ENCODE measurements at places on chromosomes 5 and 9. TPM values are rescaled to one million over a fixed set of nuclear protein-coding genes. Genes with fewer than 3 reads are reported as not detected.

Gene PRLR
- polyA plus RNA-seq = not detected

DNA sequence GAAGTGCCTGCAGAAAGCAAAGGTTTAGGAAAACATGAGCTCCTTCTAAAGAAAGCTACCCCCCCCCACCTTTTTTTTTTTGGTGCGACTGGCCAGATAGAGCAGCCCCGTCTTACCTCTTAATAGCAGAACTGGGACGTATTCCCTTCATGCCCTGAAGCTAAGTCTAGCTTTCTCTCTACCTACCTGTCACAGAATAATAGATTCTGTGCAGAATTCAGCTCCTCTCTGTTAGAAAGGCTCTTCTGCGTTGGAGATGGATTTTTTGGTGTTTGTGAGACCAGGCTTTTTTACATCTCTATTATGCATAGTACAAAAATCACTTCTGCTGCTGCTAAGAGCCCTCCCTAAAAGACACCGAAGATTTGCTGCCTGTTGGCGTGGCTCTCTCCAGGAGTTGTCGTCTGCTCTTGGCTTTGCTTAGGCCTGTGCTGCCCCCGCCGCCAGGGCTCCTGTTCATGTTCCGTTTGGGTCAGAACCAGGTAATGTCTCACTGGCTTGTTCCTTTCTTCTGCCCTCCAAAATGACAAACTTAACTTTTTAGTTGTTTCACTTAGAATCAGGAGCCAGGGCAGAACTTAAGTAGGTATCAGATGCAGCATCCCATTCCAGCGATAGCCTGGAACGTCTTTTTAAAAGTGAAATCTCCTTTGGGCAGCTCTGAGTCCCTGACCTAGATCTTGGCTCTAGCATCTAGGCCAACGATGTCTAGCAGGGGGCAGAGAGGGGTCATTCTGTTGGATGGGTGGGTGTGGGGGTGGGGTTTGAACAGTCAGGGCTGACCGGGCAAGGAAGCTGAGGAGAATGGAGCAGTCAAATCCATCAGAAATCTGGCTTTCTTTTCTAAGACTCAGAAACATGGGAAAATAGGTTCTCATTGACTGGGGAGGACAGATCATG lies 2.5 kb downstream of the TRIO start:
- DNase-seq = no peak

DNA sequence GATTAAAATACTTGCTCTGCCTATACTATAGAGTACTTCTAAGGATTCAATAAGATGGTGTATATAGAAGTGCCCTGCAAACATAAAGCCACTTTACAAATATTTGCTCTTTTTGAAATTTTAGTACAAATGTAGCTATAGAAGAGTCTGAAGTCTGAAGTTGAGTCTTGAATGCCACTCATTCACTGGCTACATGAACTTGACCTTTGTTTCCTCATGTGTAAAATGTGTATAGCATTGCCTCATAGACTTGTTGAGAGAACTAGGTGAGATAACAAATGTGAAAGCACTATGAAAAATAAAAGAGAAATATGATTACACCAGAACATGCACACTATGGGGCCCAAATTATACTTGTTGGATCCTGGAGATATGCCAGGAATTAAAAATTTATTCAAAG lies 244.7 kb downstream of the SEC61B start:
- DNase-seq = no peak

- DNase-seq = no peak
Measured at GRCh38 chr5:79005151-79005550, 20.0 kb upstream of the ARSB start.

- DNase-seq = no peak
Measured at GRCh38 chr5:131430794-131431193, 166.9 kb downstream of the CDC42SE2 start.

Gene FOXI1
- not detected for polyA plus RNA-seq

Gene INSL6
- polyA plus RNA-seq = not detected

GRCh38 chr5:95262933-95263660 lies 21.8 kb downstream of the MCTP1 start:
- DNase-seq = no peak

Gene TTC16
- 7.1 TPM for polyA plus RNA-seq

DNA sequence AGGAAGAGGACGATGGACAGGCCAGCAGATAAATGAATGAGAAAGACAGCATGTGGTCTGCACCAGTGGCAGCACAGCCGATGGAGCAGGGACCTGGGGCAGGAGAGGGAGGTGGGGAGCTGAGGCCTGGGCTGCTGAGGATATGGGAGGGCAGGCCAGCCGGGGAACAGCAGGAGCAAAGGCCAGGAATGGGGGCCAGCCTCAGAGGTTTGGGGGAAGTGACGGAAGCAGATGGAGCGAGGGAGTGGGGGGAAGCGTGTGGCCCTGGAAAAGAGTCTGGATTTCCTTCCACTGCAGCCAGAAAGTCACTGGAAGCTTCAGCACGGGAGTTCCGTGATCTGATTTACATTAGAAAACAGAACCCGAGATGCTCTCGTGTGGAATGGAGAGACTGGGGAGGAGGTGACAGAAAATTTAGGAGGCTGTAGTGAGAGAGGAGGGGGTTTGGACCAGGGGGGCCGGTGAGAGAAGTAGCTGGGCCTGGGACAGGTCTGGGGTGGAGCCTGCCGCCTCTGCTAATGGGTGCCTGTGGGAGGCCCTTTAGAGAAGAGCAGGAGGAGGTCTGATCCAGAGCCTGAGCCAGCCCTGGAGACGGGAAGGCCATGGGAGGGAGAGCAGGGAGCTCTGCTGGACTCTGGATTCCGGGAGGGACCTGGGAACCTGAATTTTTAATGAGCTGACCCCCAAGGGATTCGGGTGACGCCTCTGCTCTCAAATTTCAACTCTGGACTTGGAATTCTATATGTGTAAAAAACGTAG lies 65.4 kb downstream of the TSPAN17 start:
- no peak for DNase-seq

GRCh38 chr5:93721511-93721910 lies 19.9 kb downstream of the POU5F2 start:
- DNase-seq = no peak

DNA sequence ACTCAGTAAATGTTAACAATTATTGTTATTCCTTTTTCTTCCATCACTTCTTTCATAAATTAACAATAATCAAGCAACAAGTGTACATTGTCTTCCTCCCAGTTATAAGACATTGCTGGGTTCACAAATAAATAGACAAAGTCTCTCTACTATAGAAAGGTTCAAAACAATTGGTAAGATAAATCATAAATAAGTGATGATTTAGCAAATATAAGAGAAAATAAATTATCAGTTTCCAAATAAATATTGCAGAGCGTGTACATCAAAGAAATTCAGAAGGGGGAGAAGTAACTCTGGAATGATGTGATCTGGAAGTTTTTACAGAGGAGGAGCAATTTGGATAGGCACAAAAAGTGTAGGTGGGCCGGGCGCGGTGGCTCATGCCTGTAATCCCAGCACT lies 114.2 kb downstream of the BASP1 start:
- DNase-seq = no peak

- no peak for DNase-seq
Measured at GRCh38 chr9:30771760-30772159, 1612.7 kb upstream of the ACO1 start.

GRCh38 chr5:26847041-26847736 lies 191.2 kb downstream of the CDH9 start:
- DNase-seq = no peak

- no peak for DNase-seq
Measured at GRCh38 chr9:573691-574410, 267.6 kb upstream of the DMRT1 start.

Gene TMEFF1
- not detected for polyA plus RNA-seq

Gene CMBL
- polyA plus RNA-seq = 0.97 TPM

Gene REXO4
- polyA plus RNA-seq = 25.8 TPM

Gene UAP1L1
- polyA plus RNA-seq = 4.6 TPM

- DNase-seq = no peak
Measured at GRCh38 chr5:102802708-102803458, 47.8 kb downstream of the PAM start.

DNA sequence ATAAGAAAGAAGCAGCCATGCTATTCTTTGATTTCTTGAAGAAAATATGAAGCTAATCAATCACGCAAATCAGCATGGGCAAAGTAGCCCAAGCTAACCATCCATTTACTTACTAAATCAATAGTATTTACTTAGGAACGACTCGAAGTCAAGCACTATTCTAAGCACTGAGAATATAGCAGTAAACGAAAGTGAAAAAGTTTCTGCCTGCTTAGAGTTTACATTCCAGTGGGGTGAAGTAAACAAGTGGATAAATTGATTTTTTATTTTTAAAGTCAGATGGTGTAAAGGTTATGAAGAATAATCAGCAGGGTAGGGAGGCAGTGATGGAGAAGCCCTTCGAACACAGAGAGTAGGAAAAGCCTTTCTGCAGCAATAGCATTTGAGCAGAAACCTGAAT lies 5.5 kb downstream of the TSTD2 start:
- DNase-seq = no peak

DNA sequence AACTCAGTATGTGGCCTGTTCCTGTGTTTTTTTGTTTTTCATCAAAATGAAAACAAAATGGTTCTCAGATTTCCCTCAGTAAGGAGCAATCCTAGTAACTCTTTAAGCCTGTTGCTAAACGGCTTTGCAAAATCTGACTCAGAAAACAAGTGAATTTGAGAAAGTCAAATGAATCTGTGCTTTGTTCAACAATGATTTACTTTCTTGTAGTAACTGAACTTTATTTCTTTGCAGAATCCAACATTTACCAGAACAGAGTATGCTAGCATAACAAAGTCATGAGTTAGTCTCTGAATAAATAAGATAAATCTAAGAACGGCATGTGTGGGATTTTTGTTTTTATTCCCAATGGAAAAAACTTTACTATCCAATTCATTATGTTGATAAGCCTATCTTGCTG lies 93.8 kb downstream of the OXCT1 start:
- no peak for DNase-seq

Gene FAM221B
- polyA plus RNA-seq = not detected

Gene MELK
- polyA plus RNA-seq = not detected

Gene ASPN
- not detected for polyA plus RNA-seq

DNA sequence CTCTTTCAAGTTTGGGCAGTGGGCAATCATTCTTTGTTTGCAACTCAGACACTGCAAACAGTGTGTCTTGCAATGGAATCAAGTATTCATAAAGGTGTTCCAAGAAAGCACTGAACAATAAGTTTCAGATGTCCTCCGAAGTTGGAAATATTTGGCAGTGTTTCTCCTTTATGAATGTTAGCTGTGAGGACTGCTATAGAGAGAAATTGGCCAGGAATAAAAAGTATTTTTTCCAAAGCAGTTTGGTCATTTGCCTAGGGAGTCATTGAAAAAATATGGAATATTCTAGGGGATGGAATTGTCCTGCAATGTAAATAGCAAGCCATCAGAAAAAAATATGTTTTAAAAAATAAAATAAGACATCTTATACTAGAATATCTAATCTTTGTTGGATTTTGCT lies 688.6 kb upstream of the SEMA6A start:
- DNase-seq = no peak

DNA sequence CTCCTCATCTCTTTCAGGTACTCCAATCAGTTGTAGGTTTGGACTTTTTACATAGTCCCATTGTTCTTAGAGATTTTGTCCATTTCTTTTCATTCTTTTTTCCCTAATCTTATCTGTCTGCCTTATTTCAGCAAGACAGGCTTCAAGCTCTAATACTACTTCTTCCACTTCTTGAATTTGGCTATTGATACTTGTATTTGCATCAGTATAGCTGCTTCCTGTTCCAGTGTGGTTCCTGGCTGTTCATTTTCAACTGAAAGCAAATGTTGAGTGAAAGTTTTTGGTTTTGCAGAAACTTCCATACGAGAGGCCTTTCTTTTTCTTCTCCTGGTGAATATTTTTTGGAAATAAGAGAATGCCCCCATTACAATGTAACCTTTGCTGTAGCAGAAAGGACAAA lies 12.0 kb upstream of the IFNA1 start:
- no peak for DNase-seq

Gene PHAX
- polyA plus RNA-seq = 110 TPM

Gene ST6GALNAC6
- 54.7 TPM for polyA plus RNA-seq

GRCh38 chr9:78286125-78286524 lies 10.8 kb upstream of the PSAT1 start:
- DNase-seq = no peak

GRCh38 chr5:148471379-148471778 lies 87.6 kb downstream of the FBXO38 start:
- no peak for DNase-seq

Gene SLC25A2
- not detected for polyA plus RNA-seq

DNA sequence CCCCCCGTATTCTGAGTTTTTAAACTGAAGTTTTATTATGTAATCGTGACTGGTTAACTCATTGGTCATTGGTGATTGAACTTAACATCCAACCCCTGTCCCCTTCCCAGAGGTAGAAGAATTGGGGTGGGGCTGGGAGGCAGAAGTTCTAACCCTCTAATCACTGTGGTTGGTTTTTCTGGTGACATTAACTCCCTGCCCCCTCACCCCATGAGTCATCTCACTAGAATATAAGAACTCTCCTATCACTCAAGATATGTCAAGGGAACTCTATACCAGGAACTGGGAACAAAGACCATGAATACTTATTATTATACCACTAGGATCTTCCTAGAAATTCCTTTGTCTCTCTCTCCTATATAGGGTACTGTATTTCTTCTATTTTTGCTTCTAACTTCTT lies 52.3 kb upstream of the CAVIN4 start:
- no peak for DNase-seq

GRCh38 chr5:144680711-144681110 lies 510.0 kb downstream of the KCTD16 start:
- no peak for DNase-seq

DNA sequence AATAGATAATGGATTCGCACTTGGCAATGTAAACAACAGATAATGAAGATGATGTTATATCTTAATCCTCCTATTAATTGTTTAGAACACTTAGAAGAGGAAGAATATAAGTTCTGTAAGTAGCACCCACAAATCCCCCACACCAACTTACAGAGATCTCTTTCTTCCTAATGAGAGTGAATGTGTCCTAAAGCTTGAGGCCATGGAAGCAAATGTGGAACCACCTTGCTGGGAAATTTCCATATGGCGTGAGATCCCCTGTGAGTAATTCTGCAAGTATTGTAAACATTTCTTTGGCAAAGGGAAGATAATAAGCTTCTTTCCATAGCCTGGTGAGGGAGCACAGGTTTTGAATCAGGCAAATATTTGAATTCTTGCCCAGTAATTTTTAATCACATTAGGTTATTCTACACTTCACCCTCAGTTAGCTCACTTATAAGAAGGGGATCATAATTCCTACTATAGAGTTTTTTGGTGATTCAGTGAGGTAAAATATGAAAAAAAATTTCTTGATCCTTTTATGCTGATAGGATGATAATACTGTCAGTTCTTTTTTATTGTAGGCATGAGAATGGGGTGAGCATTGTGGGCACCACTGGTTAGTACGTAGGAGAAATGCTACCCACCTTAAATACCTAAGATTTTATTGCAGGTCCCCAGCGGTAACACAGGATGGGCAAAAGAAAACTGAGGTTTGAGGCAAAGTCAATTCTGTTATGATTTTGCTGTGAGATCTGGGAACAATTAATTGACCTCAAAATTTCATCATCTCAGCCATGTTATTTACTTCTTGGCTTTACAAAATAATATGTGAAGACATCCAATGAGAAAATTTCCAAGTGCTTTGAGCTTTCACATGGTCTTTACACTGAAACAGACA lies 574.8 kb downstream of the PSAT1 start:
- no peak for DNase-seq
